ENCODE measurements at places on chromosomes 7 and 10. TPM values are rescaled to one million over a fixed set of nuclear protein-coding genes. Genes with fewer than 3 reads are reported as not detected.

The FOXI2 gene
- total RNA-seq: not detected

The ZNF488 gene
- total RNA-seq: 3.9 TPM

The IL6 gene
- not detected for total RNA-seq

The TRIM74 gene
- total RNA-seq: 1.0 TPM
